ENCODE measurements at places on chromosomes 3 and 15.

- no peak for DNase-seq
Measured at GRCh38 chr3:33145901-33146580, 32.2 kb downstream of the CRTAP start.

DNA sequence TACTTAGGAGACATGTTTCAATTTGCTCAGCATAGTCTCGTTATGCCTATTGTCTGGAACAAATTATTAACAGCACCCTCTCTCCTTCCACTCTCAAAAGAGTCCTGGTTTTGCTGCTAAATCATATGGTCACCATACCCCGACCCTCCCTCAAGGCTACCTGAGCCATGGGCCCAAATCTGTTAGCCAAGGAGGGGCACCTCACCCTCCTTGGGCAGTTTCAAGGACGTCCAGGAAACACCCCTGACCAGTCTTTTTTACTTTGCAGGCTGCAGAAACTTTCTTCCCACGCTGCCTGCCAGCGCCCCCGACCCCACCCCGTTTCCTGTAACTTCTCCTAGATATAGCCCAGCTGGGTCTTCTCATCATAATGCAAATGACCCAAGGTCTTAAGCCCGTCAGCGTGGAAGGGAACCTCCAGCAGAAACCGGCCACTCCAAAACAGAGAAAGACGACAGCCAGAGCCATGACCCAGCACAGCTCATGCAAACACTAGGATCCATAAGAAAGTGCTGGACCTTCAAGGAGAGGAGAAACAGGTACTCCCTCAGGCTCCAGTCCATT lies 62.3 kb downstream of the ADCY5 start:
- no peak for DNase-seq

DNA sequence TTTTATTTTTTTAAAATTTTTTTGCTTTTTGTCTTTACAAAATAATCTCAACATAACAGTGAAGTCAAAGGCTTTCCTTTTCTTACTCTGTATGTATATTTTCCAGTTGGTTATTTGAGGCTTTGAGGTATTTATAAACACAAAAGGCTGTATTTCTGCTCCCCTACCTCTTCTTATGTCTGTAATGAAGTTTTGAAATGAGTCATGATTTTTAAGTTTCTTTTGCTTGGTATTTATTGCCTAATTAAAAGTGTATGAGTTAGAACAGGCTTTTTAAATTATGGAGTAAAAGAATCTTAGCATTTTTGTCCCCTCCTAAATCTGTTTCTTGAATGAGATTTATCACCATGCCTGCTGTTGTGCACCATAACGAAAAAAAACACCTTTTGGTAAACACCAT lies 66.0 kb downstream of the DCUN1D1 start:
- DNase-seq: no peak

- no peak for DNase-seq
Measured at GRCh38 chr3:143170676-143171075, 51.1 kb downstream of the CHST2 start.

Measured in left ventricle myocardium superior (tissue), 1 donor.